Placental pericyte (primary cell): ENCODE measurements at places on chromosomes 16 and 17. TPM values are rescaled to one million over a fixed set of nuclear protein-coding genes. Genes with fewer than 3 reads are reported as not detected.

The PRDM7 gene
- total RNA-seq: not detected in 2 replicates

The CBFA2T3 gene
- total RNA-seq: not detected in 2 replicates

The HOXB8 gene
- not detected in 2 replicates for total RNA-seq

The ZNF668 gene
- 21.7 and 31.2 TPM in 2 replicates for total RNA-seq

The OR3A3 gene
- total RNA-seq: not detected in 2 replicates

The SEC14L5 gene
- total RNA-seq: not detected in 2 replicates

The TAT gene
- not detected in 2 replicates for total RNA-seq

The KRT33B gene
- total RNA-seq: not detected in 2 replicates

The GP1BA gene
- total RNA-seq: under 0.01 TPM in 1 of 2 replicates, not detected in the other

The KRT34 gene
- 2.2 and 4.7 TPM in 2 replicates for total RNA-seq
